Caki2 (cell line): ENCODE measurements at places on chromosomes 7 and 10. TPM values are rescaled to one million over a fixed set of nuclear protein-coding genes. Genes with fewer than 3 reads are reported as not detected.
A peak's percentile ranks its signal among the peaks of the same experiment; 100 is the strongest.

GRCh38 chr7:39745320-39745719, 121.9 kb downstream of the RALA start:
- DNase-seq: no peak

GRCh38 chr7:155518633-155519032, 27.7 kb downstream of the CNPY1 start:
- DNase-seq: no peak

DNA sequence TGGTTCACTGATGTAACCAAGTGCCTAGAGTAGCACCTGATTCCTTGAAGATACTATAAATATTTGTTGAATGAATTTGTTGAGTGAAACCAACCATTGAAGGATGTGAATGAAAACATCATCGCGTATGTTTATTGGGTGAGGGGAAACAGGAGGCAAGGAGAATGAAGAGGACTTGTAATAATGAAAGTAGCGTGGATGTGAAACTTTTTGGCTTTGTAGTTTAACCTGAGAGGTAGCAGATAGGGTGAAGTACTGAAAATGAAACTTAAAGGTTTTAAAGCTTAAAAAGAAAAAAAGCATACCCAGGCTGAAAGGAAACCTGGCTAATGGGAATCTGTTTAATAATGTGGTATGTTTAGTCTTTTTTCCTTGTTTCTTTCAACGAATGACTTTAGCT, 5.2 kb downstream of the CCNY start:
- no peak for DNase-seq

DNA sequence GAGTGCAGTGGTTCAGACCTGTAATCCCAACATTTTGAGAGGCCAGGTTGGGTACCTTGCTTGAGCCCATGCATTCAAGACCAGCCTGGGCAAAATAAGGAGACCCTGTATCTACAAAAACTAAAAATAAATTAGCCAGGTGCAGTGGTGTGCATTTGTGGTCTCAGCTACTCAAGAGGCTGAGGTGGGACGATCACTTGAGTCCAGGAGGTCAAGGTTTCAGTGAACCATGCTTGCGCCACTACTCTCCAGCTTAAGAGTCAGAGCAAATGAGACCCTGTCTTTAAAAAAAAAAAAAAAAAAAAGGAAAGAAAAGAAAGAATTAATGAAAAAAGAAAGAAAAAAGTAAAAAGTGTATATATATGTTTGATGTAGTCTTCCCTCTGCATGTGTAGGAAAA, 24.7 kb downstream of the MICU1 start:
- DNase-seq: no peak

- DNase-seq: peak; percentile 19
Observed at GRCh38 chr10:119734396-119735332, 8.8 kb downstream of the INPP5F start.

DNA sequence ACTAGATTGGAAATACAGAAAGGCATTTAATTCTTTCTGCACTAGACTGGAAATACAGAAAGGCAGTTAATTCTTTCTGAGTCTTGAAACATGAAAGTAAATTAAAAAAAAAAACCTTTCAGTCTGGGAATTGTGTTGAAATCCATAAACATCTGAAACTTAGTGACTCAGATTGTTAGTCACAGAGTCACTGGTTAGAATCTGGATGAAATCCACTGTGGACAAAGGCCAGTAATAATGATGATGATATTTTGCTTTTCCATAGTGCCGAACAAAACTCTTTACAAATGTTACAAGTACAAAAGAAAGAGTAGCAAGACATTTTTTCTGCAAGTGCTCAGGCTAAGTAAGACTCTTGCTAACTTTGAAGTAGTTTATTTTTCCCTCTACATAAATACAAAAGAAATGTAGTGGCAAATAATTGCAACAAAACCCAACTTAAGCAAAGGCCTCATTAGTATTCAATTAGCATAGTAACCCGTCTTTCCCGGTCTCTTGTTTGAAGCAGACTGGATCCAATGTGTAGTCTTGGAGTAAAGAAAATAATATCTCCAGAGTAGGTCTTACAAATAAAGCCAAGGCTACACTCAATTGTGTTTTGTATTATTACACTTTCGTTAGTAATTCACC, 5.8 kb upstream of the PRTFDC1 start:
- DNase-seq: peak; percentile 38

GRCh38 chr7:91050677-91051076, 213.6 kb upstream of the FZD1 start:
- DNase-seq: no peak

DNA sequence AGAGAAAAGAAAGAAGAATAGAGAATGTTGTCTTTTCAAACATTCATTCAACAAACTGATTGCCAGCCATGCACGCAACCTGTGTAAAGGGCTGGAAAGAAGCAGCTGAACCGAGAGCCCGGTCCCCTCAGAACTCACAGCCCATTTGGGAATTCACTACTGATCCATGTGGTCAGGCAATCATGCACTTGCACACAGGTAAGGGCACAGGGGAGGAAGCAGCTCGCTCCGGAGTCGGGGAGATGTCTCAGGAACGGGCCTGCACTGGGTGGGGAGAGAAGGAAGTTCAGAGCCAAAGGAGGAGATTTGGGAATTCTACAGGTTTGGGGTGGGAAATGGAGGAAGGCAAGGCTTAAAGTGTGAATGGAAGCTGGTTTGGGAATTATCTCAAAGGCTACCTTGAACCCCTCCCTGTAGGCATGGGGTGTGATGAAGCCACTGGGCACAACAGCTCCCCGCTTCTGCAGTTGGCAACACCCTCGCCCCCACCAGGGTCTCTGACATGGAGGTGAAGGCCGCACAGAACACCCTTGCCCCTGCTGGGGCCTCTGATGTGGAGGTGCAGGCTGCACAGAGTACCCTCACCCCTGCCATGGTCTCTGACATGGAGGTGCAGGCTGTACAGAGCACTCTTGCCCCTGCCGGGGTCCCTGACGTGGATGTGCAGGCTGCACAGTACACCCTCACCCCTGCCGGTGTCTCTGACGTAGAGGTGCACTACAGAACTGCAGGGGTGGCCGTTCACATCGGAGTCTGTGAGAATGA, 194.4 kb upstream of the RNF32 start:
- no peak for DNase-seq

- no peak for DNase-seq
Observed at GRCh38 chr10:61899069-61899531, 2.4 kb upstream of the ARID5B start.

DNA sequence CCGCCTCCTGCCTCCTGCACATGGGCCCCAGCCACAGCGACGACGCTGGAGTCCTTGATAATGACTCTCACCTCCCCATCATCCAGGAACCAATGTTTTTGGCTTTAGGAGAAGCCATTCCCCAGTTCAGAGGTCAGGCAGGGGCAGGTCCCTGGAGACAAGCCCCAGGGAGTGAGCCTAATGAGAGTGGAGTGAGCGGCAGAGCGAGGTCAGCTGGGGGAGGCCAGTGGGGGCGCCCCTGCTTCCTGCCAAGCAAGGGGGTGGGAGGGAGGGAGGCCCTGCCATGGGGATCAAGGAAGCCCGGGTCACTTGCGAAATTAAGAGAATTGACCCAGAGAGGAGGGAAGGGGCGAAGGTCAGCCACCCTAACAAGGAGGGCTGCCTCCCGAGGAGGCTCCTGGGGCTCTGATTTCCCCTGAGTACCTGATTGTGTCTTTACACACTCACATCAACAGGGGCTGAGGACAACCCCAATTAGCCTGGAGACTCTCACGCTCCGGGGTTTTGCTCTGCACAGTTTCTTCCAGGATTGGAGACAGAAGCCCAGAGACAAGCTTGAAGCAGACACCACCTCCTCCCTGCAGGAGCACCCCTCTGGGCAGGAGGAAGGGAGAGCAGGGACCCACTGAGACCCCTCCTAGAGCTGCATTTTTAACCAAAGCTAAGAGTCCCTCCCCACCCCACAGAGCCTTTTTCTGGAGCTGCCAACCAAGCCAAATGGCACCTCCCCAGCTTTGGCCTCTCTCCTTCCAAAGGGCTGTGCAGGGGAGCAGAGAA, 112.1 kb downstream of the COL13A1 start:
- DNase-seq: no peak

DNA sequence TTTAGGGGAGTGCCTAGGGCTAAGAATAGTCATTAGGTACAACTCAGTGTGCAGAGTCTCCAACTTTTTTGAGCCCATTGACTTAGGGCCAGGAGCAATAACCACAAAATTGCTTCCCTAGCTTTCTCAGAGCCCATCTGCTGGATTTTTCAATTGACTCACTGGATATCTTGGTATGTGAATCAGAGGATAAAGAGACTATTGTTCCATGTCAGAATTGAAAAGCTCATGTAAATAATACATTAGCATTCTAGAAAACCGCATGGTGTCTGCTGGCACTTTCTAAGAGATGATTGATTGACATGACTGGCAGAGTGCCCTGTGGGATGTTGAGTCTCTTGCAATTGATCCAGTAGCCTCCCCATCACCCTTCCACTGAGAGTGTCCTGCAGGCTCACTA, 246.2 kb downstream of the CCDC7 start:
- peak; percentile 91 for DNase-seq

DNA sequence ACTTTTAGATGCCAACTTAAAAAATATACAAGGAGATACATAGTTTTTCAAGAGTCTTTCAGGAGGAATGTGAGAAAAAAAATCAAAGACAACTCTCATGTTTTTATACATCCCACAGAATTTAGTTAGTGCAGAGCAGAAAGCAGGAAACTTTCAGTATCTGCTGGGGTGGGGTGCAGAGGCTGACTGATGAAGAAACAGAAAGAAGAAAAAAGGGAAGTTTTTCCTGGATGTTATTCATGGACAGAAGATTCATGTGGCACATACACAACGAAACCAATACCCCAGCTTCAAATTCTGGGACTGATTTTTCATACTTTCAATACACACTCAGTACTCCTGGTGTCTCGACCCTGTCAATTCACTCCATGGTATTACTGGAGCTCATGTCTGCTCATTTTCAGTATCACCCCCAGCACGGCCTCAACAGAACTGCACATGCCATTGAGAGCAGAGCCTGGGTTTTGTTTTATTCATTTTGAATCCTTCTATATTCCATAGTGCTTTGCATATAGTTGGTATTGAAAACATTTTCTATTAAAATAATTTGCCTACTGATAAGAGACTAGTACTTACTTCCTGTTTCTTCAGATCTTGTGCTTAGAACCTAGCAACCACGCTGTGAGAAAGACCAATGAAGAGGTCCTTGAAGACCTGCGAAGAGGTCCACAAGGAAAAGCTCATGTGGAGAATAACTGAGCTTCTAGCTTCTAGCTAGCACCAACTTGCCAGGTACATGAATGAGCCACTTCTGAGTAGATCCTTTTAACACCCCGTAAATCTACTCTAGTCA, 49.0 kb downstream of the NDUFB2 start:
- no peak for DNase-seq

DNA sequence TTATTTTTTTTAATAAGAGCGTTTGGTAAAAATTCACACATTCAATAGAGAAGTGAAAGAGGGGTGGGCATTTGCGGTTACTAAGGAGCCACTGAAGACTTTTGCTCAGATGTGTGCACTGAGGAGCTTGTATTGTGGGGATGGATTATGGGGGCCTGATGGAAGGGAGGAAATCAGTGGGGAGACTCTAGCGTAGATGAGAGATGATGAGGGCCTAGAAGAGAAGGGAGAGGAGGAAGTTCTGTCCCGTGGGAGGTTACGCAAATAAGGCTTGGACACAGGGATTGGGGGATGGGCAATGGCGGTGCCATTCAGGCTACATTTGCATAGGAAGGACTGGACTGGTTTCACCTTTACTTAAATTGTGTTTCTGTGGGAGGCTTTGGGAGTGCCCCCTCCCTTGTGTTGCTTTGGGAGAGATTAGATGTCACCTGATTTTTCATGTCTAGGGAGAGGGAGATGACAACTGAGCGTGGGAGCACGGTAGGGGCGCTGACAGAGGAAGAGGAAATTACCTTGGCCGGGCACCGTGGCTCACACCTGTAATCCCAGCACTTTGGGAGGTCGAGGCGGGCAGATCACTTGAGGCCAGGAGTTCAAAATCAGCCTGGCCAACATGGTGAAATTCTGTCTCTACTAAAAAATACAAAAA, 2.2 kb upstream of the HIP1 start:
- DNase-seq: no peak

Gene PNLIPRP3
- not detected in 2 replicates for total RNA-seq

Gene HDAC9
- total RNA-seq: 19.5 and 21.5 TPM in 2 replicates

Gene MINDY4
- total RNA-seq: 3.6 and 4.0 TPM in 2 replicates

Gene HHEX
- total RNA-seq: 0.64 and 3.3 TPM in 2 replicates

Gene SND1
- total RNA-seq: 70.6 and 106 TPM in 2 replicates

Gene AKR1C2
- 1,417 and 1,499 TPM in 2 replicates for total RNA-seq

Gene NT5C2
- 24.6 and 30.0 TPM in 2 replicates for total RNA-seq

Gene ELFN1
- total RNA-seq: not detected in 2 replicates

Gene SPDYE2B
- not detected in 2 replicates for total RNA-seq

Gene FZD1
- total RNA-seq: 5.2 and 5.6 TPM in 2 replicates
